ENCODE measurements at places on chromosomes 1 and 21.

DNA sequence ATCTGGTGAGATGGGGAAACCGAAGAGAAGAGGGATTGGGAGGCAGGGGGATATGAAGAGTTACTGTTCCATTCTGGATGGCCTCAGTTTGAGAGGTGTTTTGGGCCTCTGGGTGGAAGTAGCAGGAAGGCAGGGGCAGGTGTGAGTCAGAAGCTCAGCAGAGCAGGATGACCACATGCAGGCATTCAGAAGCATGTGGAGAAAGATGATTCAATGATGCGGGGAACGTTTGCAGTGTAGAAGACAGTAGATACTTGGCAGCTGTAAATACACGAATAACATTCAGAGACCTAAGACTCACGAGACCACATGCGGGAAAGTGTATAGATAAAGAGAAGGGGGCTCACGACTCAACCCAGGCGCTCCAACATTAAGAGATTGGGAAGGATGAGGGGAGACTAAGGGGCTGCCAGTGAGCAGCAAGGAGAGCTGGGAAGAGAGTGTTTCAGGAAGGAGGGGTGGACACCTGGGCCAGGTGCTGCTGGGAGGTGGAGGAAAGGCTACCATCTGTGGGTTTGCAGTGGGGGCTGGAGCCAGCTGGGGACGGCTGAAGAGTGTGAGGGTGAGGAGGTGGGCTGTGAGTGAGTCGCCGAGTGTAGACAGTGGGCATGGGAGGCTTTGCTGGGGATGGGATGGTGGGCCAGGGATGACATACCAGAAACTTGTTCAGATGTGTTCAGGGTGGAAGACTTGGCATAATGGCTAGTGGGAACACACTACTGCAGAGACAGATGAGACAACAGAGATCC, 5.8 kb upstream of the EPS8L3 start:
- no peak for DNase-seq

DNA sequence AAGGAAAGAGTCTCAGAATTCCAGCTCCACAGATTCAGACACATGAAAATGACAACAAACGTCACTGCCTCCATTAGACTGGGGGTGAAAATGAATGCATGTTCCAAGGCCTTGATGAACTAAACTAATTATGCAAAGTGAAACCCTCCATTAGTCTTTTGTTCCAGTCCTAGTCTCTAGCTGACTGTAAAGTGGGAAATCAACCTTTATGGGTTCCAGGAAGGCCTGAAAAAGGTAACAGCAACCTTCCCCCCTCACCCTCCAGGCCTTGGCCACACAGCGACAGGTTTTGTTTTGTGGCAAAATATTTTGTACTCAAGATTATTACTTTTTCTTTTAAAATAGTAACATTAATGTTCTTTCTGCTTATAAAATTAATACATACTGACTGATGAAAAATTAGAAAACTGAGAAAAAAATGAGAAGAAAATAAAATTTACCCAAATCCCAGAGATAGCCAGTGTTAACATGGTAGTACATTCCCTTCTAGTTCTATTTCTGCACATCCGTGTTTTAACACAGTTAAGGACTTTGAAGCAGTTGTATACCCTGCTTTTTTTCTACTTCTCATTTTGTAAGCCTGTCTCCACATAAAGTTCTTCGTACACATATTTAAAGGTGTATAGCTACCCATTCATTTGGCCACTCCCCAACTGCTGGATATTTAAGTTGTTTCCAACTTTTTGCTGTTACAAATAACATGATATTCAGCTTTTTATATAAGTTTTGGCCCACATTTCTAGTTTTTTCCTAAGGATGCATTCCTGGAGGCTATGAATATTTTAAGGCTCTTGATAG, 60.9 kb downstream of the CD2 start:
- DNase-seq = no peak

- no peak for DNase-seq
These were observed 233.6 kb upstream of the PTBP2 start for GRCh38 chr1:96487971-96488370.

DNA sequence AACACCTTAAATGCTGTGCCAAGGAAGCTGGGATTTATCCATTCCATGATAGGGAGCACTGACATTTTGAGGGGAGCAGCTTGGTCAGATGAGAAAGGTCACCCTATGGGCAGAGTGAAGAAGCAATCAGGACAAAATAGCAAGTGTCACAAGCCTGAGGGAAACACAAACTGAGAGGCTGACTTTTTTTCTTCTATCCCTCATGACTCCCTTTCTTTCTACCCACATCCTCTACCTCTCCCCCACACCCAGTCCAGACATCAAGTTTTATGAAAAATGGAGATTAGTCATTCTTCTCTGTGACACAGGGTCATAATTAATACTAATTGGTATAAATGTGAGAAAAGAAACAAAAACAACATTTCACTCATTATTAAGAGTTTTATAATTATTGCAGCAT, 103.1 kb downstream of the SLC25A24 start:
- no peak for DNase-seq

DNA sequence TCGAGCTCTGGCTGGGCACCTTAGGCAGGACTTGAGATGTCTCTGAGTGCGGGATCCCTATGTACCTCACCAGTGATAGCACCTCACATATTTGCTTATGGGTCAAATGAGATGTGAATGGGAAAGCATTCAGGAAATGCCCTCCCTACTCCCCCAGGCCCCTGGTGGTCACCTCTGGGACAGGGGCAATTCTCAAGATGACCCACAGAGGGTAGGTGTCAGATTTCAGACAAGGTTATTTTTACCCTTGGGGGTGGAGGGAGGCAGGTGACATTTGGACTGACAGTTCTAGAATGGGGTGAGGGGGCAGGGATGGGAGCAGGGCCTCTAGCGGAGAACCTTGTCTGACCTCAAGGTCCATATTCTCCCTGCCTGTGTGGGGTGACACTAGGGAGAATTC, 27.1 kb downstream of the ACOT11 start:
- no peak for DNase-seq

- no peak for DNase-seq
These were observed 68.7 kb downstream of the AGPAT3 start for GRCh38 chr21:43933680-43934079.

DNA sequence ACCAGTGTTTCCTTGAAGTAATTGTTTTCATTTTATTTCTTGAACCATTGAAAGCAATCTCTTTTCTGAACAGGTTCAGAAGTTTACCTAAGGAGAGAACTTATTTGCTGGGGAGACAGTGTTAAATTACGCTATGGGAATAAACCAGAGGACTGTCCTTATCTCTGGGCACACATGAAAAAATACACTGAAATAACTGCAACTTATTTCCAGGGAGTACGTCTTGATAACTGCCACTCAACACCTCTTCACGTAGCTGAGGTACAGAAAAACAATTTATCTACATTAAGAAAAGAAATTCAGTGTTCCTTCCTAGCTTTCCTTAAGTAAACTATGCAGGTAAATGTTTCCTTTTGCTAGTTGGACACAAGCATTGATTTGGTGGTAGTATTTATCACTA, 27.4 kb downstream of the AGL start:
- DNase-seq = no peak

DNA sequence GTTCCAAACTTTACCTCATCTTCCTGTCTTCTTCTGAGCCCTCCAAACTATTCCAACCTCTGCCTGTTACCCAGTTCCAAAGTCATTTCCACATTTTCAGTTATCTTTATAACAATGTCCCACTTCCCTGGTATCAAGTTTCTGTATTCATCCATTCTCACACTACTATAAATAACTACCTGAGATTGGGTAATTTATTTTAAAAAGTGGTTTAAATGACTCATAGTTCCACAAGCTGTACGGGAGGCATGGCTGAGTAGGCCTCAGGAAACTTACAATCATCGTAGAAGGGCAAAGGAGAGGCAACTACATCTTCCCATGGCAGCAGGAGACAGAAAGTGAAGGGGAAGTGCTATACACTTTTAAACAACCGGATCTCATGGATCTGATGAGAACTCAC, 428.5 kb upstream of the RGS18 start:
- DNase-seq = no peak

DNA sequence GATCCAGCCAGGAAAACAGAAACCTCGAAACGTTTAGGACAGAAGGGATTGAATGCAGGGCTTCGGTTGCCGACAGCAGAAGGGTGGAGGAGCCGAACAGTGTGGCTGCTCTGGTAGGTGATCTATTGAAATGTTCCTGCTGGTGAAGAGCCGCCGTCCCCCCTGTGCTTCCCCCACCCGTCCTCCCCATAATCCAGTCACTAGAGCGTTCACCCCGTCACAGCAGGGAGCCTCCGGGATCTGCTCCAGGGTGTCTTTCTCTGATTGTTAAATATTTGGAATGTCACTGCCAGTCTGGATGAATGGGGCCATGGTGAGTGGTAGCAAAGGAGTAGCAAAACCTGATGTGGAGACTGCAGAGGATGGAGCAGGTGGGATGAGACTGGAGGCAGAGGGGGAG, 255.1 kb upstream of the CSF3R start:
- no peak for DNase-seq

- DNase-seq = no peak
These were observed 17.8 kb downstream of the SLAMF7 start for GRCh38 chr1:160756849-160757201.

DNA sequence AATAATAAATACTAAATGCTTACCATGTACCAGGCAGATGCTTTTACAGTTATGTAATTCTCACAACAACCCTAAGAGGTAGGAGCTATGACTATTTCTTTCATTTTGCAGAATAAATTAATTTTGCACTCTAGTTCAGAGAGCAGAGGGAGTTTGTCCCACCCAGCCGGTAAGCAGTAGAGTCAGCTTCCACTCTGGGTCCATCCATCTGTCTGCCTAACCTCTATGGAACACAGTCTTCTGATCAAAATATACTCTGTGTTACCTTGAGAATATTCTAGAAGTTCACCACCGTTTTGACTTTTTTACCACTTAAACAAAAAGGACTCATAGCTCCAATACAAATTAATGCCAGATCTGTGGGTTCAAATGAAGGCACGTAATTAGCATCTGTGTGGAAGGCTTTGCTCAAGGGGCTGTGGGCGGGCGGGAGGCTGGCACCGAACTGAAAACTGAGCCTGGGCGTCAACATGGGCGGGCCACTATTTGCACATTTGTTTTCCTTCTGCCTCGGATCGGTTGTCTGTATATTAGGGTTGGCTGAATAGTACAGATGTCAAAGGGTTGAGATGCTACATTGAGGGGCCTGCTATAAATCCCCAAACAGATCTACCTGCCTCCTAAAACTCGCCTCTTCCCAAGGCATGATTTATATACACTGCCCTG, 33.1 kb upstream of the LMO4 start:
- DNase-seq = no peak
